SK-N-MC (cell line): ENCODE measurements at places on chromosomes 6 and 20.

GRCh38 chr6:31055441-31055840, 45.2 kb downstream of the MUC22 start:
- DNase-seq, result no peak

DNA sequence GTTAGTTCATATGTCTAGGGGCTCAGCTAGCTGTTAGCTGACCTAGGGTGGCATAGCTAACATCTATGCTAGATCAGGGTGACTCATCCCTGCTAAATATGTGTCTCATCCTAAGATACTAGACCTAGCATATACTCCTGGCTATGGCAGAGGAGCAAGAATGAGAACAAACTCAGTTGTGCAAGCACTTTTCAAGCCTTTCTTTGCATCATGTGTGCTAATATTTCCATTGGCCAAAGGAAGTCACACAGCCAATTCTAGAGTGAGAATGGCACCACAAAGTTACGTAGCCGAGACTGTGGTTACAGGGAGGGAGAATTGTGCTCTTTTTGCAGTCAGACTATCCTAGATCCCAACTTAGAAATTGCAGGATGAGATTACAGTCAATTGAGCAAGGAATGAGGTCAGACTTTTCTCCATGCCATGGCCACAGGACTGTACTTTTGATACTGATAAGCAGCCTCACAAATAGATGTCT, 78.7 kb downstream of the PLCB4 start:
- no peak for DNase-seq

GRCh38 chr6:89843070-89843469, 13.4 kb downstream of the CASP8AP2 start:
- no peak for DNase-seq

DNA sequence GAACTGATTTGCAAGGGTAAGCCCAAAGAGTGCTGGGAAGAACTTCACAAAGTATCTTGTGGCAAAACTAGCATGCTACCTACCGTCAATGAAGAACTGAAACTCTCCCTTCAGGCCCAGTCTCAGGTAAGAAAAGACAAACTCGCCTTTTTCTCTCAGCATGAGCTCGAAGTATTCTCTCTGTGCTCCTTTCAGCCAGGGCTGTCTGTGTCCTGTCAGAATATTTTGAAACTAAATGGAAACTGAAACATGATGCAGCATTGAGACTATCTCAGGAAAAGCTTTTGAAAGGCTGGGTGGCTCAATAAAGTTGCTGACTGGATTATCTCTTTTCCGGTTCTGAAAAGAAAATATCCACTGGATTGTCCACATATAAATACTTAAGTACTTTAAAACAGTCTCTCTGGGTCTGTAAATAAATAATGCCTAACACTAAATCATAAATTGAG, 696 bp downstream of the CALHM5 start:
- no peak for DNase-seq

DNA sequence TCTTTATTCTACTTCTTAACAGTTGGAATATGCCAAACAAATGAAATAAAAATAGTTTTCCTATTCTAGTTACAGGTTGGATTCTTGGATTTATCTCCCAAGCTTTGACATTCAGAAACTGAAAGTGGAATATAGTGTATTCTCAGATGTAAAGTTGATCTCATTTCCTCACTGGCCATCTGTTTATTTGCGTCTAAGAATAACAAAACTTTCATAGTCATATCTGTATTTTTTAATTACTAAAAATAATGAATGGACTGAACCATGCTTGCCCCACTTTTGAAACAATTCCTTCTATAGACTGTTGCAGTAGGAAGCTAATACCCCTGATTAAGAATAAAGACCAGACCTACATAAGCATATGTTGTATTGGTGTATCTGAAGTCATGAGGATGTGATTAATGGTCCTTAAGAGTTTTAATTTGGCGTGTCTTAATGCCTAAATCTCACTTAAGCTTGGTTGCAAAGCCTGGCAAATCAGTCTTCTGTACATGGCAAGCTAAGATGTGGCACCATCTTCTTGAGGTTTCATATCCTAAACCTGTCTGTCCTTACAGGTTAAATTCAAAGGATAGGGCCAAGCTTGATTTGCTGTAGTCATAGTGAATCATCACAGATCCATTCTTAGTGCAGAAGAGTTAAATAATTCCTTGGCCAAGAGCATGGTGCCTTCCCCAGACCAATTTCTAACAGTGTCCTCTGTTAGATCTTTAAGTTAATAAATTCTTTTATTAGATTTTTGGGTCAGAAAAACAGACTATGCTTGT, 58.9 kb downstream of the FOXO3 start:
- no peak for DNase-seq
